ENCODE measurements at places on chromosomes 6 and 20.

DNA sequence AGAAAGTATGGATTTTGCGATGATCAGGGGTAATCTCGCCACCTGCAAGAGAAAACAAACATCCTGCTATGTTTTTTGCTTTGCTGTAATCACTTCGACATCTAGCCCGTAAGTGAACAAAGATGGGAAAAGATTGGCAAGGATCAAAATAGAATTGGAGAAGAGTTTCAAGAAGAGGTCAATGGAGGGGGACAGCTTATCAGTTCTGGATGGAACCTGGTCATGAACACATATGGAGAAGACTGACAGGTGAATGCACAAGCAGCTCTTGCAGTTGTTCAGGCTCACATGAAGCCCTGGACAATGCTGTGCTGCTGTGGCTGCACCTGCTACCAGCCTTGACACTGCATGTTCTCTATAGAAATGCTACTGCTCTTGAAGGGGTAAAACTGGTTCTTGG, 222.1 kb downstream of the BCAS1 start:
- DNase-seq, result no peak

- no peak for DNase-seq
Measured at GRCh38 chr20:60304026-60304590, 345.9 kb downstream of the CDH26 start.

GRCh38 chr6:108944071-108944470, 95.8 kb downstream of the ARMC2 start:
- DNase-seq, result no peak

- no peak for DNase-seq
Measured at GRCh38 chr20:478949-479429, 16.7 kb upstream of the TBC1D20 start.

DNA sequence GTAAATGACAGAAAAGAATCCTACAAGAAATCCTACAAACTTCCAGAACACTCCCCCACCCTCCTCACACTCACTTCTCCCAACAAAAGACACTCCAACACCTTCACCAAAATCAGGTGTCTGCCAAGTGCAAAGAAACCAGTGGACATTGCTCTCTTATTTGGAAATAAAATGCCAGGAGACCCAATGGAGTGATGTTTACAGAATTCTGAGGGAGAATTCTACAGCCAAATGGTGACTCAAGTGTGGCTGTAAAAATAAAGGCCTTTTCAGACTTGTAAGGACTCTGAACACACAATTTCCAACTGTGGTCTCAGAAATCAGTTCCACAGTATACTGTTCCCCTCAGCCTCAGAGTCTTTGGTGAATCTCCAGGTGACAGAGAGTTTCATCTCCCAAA, 109.6 kb upstream of the CARMIL1 start:
- no peak for DNase-seq

GRCh38 chr20:19749618-19750071, 8.4 kb upstream of the RIN2 start:
- no peak for DNase-seq

DNA sequence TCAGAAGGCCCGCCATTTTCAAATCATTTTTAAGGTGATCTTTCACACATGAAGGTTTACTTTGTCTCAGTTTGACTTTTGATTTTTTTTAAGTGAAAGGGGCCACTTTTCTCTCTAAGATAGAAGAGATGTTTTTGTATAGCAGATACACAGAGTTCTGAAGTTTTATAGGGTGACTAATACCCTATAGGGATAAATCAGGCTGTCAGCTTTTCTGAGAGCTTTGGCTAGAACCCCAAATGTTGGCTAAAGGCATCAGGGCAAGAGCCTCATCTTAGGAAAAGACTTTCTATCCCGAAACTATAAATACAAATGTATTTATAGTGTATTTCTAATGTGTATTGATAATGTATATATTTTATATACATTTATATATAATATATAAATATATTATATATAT, 181.4 kb downstream of the TBX18 start:
- no peak for DNase-seq

Data from stimulated activated CD8-positive, alpha-beta memory T cell treated with anti-CD3 and anti-CD28 coated beads, Interleukin-4, amount 100 ng/mL, for 4 hours (primary cell).